ENCODE measurements at places on chromosomes 1 and 21. TPM values are rescaled to one million over a fixed set of nuclear protein-coding genes. Genes with fewer than 3 reads are reported as not detected.

Gene IBA57
- 8.0 TPM for total RNA-seq

Gene LRRC39
- total RNA-seq = 5.0 TPM

Gene DTL
- total RNA-seq = 36.5 TPM

Gene CNN3
- 87.8 TPM for total RNA-seq

Gene C1orf94
- total RNA-seq = not detected

Gene MACO1
- total RNA-seq = 18.5 TPM

Gene CTSE
- total RNA-seq = 0.19 TPM

Gene SHISA4
- total RNA-seq = 34.1 TPM

Gene GJA9
- not detected for total RNA-seq

Gene TTC22
- not detected for total RNA-seq

GRCh38 chr1:217191441-217191840, 439.4 kb downstream of the GPATCH2 start:
- DNase-seq = no peak

GRCh38 chr1:22618056-22618455, 18.4 kb upstream of the C1QA start:
- no peak for DNase-seq

DNA sequence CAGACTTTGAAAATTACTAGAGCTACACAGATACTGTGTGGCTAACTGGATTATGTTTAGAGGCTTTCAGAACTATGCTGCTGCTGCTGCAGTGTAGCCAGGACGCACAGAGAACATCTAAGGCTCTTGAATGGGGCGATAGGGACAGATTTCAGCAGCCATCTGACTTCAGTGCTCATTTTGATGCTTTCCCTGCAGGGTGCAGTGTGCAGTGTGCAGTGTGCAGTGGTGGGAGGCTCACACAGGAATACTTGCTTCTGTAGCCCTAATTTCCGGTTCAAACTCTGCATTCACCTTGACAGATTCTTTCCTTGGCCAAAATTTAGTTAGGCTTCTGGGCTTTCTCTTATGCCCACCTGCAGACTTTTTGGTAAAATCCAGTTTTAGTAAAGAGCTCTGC, 7.7 kb downstream of the METTL18 start:
- DNase-seq = no peak

- DNase-seq = no peak
These were observed 23.4 kb downstream of the WNT9A start for GRCh38 chr1:227924168-227924832.

DNA sequence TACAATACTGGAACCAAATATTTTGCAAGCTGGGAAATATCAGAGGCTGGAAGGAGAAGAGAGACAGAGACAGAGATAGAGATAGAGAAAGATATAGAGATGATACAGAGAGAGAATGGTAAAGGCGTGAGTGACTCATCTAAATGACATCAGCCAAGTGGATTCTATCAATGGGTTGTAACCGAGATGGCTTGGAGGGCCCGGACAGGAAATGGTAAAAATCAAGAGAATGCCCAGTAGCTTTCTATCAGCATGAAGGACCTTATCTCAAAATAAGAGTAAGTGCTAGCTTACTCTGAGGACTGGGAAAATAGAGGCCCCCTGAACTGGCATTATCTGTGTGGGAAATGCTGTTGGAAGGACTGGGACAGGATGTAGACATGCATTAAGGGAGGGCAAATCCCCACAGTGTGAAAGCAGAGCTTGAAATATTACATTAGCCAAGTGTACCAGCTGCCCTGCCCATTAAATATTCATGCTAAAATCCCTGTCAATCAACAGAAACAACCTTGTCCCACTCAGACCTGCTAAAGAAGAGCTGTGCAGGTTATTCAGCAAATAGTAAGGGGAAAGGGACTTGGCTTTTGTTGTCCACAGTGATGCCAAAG, 76.6 kb upstream of the ZNF644 start:
- peak; percentile 25 for DNase-seq

- DNase-seq = peak; percentile 91
These were observed 6.4 kb downstream of the C1orf116 start for GRCh38 chr1:207026104-207026534.

DNA sequence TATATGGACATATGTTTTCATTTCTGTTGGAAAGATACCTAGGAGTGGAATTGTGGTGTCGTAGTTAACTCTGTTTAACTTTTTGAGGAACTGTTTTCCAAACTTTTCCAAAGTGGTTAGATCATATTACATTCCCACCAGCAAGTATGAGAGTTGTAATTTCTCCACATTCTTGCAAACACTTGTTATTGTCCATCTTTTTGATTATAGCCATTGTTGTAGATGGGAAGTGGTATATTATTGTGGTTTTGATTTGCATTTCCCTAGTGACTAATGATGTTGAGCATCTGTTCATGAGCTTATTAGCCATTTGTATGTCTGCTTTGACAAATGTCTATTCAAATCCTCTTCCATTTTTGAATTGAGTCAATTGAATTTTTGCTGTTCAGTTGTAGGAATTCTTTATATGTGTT, 19.8 kb downstream of the CAMTA1 start:
- DNase-seq = no peak

DNA sequence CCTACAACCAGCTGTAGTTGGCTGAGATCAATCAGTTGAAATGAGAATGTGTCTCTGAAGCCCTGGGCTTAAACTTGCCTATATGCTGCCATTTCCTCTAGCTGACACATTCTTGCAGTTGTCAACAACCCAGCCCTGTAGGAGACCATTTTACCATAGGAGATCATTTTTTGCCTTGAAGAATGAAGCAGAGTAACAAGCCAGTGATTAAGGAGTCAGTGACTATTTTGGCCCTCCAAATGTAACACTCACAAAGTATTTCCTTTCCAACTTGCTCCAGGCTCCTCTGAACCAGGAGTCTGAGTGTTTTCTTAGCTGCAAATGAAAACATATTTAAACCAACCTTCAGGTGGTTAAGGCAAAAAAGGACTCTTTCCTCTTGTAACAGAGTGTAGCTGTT, 183.5 kb downstream of the ZZZ3 start:
- DNase-seq = no peak

- DNase-seq = no peak
These were observed 14.7 kb downstream of the C1orf116 start for GRCh38 chr1:207017615-207018559.

GRCh38 chr1:94531664-94532063, 9.9 kb downstream of the F3 start:
- DNase-seq = no peak

- no peak for DNase-seq
These were observed 40.0 kb downstream of the CLDN17 start for GRCh38 chr21:30126576-30126975.

DNA sequence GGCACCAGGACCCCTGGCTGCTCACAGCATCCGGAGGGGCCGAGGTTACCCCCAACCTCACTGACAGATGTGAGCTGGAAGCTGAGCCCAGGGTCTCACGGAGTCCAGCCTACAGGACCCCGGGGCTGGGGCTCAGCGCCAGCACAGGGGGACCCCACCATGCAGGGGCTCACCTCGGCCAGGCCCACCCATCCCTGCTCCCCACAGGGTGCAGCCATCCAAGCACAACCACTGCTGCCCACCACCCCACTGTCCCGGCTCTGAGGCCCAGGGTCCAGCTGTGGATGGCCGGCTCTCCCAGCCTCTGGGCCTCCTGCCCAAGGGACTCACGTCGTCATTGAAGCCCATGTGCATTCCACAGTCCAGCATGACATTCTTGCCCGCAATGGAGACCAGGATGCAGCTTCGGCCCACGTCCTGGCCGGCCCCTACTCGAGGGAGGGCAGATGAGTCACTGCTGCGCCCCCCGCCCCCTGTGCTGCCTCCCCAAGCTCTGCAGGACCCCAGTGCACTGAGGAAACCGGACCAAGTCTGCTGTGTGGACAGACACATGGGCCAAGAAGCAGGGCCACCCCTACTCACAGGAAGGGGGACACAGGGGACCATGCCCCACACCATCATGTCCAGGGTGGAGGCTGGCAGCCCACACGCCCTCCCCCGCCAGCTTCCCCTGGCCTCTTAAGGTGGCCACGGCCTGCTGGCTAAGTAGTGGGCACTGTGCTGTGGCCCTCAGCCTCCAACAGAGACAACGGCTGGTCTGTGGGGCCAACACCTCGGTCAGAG, 3.6 kb downstream of the INTS11 start:
- DNase-seq = no peak

GRCh38 chr1:41122148-41122547, 100.6 kb upstream of the SLFNL1 start:
- no peak for DNase-seq

DNA sequence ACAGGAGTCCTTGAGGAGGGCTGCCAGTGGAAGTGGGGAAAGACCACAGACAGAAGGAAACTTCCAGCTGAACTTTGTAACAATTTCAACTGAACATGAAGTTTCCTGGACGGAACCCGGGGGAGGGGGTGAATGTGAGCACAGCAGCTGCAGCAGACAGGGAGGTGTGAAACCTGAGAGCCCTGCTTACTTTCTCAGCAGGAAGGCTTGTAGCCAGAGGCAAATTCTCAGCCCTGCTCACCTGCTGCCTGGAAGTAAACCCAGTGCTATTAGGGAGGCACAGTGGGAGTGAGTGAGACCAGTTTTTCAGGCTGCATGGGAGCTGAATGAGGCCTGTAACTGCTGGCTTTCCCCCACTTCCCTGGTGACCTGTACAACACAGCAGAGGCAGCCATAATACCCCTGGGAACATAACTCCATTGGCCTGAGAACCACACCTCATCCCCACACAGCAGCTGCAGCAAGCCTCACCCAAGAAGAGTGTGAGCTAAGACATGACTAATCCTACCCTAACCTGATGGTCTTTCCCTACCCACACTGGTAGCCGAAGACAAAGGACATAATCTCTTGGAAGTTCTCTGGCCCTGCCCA, 9.6 kb upstream of the SPRR2F start:
- no peak for DNase-seq

DNA sequence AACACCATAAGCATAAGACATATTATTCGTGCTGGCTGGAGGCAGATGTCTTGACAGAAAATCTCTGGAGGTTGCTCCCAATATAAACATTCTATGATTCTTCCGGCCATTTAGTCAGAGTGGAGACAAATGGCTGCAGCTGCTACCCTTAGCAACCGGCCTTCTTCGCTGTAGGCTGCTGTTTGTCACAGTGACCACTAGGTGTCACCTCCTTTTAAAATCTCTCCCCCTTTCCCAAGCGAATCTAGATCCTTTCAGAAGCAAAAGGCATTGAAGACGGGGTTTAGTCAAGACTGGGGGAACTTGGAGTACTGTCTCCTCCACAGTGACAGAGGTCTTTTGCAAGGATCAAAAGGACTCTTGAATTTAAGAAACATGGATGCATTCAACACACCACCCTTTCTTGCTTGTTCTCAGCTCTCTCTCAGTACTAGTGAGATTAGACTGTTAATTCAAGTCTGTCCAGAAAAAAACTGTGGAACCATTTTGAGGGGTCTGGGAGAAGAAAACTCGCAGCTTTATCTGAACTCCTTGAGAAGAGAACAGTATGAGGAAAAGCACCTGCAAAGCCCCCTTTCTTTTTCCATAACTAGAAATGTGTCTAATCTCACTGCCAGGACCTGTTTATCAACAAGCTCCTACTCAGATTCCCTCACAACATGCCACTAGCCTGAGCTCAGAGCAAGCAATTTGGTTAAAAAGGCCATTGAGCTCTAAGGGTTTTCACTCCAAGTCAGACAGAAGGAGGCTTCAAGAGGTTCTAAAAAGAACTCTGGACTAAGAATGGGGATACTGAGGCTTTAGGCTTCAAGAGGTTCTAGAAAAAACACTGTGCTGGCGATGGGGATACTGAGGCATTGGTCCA, 408.3 kb upstream of the PLXNA2 start:
- peak; percentile 76 for DNase-seq

DNA sequence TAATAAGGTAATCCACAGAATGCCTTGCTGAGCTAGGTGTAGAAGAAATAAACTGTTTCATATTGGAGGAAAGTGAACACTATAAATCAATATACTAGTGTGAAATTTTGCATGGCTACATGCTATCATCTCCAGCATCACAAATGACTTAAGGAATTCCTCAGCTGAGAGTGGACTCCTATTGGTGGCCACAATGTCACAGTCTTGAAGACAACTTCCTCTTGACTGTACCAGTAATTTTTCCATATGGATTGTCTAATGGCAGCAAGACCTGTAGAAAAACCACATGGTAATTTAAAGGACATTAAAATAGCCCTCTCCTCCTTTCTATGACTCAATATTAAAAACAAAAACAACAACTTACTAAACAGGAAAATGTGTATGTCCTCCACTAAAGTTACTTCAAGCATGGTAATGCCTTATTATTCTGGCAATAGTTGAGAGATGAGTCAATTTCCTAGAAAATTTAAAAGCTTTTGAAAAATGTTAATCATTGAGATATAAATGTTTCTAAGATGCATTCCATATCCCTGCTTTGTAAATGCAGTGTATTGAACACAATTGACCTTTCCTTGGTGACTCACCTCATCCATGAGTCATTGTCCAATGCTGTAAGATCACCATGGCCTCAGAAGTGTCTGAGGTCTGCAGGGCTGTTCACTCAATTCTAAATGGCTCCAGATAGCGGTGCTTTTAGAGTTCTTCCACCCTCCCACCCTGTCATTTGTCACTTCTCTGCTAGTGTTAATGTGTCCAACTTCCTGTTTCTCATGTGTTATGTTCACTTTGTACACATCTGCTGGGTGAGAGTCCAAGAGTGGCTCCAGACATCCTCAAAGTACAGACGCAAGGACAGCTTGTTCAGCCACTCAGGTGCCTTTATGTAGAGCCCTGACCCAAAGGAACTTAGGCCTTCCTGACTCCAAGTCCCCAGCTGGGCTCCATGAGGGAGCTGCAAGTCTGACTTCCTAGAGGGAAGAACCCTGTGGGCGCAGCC, 32.8 kb upstream of the DNASE2B start:
- DNase-seq = peak; percentile 66

- DNase-seq = no peak
These were observed 415 bp upstream of the LAD1 start for GRCh38 chr1:201399352-201400126.

DNA sequence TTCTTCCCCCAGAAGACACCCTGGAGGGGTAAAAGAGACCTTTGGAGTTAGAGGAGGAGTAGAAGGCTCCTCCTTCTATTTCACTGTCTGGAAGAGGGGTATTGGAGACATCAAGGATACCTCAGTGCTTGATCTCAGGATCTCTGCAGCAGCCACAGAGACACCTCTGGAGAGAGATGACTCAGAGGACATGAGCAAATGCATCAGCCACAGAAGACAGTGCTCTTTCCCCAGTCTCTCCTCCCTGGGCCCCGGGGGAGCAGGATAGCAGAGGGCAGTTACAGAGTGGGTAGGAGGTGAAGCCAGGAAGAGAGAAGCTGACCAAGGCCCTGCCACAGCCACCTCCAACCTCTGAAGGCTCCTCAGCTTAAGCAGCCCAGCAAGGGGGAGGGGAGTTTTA, 15.3 kb upstream of the TEDDM1 start:
- no peak for DNase-seq

DNA sequence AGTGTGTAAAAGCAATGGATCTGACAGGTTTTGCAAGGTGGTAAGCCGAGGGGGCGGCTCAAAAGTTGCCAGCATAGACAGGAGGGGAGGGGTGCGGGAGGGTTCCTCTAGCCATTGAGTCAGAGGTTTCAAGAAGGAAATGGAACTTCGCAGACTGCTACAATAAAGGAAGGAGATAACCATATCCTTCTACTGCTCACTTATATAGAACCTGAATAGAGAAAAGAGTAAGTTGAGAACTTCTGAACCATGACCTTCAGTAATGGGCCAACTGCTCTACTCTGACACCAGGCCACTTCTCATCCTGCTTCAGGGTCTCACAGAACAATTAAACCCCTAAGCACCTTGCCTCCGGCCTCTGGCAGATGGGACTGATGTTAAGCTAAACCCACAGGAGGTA, 26.3 kb upstream of the BCAR3 start:
- DNase-seq = no peak
